HT-29 (cell line): ENCODE measurements at places on chromosomes 6 and 20.
A peak's percentile ranks its signal among the peaks of the same experiment; 100 is the strongest.

- DNase-seq, result no peak
Measured at GRCh38 chr20:11469795-11470435, 447.8 kb upstream of the BTBD3 start.

DNA sequence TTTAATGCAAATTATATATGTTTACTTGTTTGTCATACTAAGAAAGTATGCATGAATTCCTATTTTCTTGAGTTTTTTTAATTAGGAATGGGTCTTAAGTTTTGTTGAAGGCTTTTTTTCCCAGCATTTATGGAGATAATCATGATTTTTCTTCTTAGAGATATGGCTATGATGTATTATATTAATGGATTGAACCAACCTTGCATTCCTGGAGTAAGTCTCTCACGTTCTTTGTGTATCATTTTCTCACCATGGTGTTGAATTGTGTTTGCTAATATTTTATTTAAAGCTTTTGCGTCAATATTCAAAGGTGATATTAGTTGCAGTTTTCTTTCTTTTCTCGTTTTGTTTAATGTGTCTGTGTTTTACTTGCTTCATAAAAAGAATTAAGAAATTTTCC, 48.4 kb upstream of the SLC35D3 start:
- DNase-seq, result peak; percentile 16

GRCh38 chr20:57774111-57774880, 64.5 kb upstream of the PMEPA1 start:
- no peak for DNase-seq

- DNase-seq, result no peak
Measured at GRCh38 chr20:54872440-54872839, 397.0 kb downstream of the DOK5 start.

DNA sequence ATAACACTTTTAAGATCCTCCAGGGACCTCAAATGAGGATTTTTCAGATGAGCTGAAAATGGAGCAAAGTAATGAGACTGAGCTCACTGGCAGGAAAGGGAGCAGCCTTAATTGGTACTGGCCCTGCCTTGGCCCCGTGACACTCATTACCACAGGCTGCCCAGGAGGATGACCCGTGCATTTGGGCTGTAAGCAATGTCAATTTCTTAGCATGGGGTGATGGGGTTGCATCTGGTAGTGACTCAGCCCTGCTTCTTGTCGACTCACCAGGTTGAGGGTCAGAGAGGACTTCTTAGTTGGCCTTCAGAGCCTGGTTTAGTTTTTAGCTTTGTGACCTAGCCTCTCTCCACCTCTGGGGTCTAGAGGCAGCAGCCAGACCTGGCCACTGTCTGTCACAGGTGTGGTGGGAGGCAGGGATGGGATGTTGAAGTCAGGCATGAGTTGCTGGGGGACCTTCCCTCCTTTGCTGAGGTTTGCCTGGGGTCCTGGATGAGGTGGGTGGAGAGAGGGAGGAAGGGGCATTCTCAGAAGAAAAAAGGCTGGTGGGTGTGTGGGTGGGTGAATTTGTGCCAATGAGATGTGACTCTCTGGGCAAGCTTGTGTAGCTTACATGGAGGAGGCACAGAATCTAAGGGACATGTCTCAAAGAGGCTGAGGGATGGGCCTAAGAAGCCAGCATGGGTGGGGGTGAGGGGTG, 25.9 kb upstream of the EPB41L1 start:
- DNase-seq, result no peak

DNA sequence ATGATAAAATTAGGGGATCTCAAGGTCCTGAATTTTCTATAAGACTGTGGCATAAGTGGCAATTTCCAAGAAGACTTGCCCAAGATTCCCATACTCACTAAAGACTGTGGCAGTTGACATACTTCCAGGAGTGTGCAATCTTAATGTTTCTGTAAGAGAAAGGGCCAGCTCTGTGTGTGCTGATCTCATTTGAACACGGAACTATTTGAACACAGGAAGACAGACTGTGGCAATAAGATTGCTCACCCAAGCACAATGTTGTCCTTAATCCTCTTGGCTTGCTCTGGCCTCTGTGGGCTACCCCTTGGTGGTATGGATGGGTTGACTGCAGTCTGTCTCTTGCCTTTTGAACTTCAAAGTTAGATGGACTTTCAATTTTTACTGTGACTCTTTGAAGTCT, 151.4 kb downstream of the PHF3 start:
- DNase-seq, result no peak

- DNase-seq, result no peak
Measured at GRCh38 chr6:163529605-163530004, 115.1 kb downstream of the QKI start.

DNA sequence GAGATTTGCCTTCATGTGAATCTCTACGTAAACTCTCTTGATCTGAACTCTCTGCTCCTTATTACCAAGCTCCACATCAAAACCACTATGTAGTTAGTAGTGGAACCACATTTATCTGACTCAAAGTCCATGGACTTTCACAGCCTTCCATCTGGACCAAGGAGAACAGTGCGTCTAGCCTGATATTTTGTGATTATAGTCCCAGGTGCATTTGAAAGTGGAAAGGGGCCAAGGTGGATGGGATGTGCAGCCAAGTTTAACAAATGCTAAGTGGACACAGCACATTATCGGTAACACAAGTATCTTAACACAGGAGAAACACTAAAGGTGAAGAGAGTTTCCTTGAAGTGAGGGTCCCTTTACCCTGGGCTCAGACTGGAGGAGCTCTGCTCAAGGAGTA, 281.2 kb upstream of the SGK1 start:
- no peak for DNase-seq

DNA sequence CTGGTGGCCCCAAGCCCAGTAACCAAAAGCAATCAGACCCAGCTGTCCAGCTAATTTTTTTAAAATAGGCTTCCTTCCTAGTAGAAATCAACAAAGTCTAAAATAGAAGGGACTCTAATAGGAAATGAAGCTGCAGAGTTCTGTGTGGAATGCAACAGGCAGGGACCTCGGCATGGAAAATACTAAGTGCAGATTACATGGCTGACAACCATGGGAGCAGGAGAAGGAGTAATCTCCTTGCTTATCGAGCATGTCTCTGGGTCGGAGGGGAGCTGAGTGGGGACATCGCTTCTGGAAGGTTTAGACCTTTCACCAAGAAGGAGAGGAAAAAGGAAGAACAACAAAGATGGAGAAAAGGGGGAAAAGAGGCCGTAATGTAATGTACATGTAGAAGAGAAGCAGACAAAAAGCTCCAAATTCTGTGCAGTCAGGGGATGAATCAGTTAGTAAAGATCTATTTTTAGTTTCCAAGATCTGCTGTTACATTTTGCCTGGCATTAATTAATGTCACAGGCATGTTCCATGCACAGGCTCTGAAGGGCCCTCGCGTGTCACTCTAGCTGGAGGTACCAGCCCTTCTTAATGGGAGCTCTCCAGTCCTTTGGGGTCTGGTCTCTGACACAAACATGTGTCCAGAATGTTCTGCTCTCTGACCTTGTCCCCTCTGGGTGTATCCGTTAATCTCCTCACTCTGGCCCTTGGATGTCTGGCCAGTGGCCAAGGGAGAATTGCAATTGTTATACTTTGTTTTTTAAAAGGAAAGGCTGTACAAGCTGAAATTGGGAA, 16.6 kb upstream of the ZNF831 start:
- DNase-seq, result no peak

DNA sequence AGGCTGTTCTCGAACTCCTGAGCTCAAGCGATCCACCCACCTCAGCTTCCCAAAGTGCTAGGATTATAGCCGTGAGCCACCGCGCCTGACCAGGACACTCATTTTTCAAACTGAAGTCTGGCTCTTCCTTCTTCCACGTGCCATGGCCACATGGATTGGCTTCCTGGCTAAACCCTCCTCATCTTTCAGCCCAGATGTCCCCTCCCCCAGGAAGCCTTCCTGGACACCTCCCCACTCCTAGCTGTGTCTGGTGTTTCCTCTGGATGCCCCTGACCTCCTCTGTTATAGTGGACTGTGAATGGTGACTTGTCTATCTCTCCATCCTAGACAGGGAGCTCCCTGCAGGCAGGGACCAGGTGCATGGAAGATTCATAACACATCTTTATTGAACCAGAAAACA, 57.2 kb downstream of the RIPOR3 start:
- no peak for DNase-seq
